Heart right ventricle (tissue), 16 donors: ENCODE measurements at places on chromosomes 5 and 9.

GRCh38 chr9:70412832-70413463 lies 1.5 kb downstream of the KLF9 start:
- H3K27me3 ChIP-seq, result no peaks in the 10 kb centered on the region
- H3K4me3 ChIP-seq, result peak overlapping the region; percentile 77
- peaks cover 64% of the 10 kb centered on the region for H3K4me1 ChIP-seq
- DNase-seq, result peak; percentile 95
- peak overlapping the region; percentile 100 for H3K27ac ChIP-seq
- H3K36me3 ChIP-seq, result no peaks in the 10 kb centered on the region

DNA sequence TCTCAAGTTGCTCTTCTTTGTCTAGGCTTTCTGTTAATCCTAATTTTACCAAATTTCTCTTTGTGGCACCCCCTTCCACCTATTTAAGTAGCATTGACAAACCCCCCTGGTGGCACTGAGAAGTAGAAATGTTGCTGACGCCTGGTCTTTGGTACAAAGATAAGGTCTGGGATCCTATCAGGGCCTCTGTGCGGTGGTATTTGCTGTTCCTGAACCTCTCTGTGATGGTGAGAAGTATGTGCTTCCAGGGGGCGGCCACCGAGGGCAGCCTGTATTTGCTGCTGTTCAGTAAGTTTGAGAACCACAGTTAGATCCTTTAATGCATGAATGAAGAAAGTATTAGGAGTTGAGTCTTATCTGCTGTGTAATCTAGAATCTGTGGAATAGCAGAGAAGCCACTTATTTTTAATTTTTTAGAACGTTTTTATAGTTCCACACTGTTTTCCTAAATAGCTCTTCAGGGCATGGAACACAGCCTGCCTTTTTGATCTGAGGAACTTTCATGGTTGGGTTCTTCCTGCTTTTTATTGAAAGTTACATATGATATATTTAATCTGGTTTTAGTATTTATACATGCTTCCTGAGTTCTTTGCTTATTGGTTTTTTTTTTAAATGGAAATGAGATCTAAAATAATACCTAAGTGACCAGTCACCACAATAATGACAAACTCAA lies 124.2 kb downstream of the TRIO start:
- DNase-seq, result no peak
- H3K27me3 ChIP-seq, result no peaks in the 10 kb centered on the region
- H3K4me3 ChIP-seq, result no peak overlapping the region
- H3K27ac ChIP-seq, result no peak overlapping the region
- peaks cover 53% of the 10 kb centered on the region for H3K4me1 ChIP-seq

- H3K36me3 ChIP-seq, result no peaks in the 10 kb centered on the region
- no peak overlapping the region for H3K27ac ChIP-seq
- H3K4me1 ChIP-seq, result no peaks in the 10 kb centered on the region
- H3K27me3 ChIP-seq, result no peaks in the 10 kb centered on the region
- DNase-seq, result no peak
- H3K4me3 ChIP-seq, result no peak overlapping the region
These were observed 17.0 kb downstream of the NIM1K start for GRCh38 chr5:43209060-43209459.

GRCh38 chr5:73117088-73117740 lies 3.2 kb upstream of the TMEM171 start:
- H3K4me3 ChIP-seq, result no peak overlapping the region
- no peaks in the 10 kb centered on the region for H3K36me3 ChIP-seq
- no peak for DNase-seq
- no peaks in the 10 kb centered on the region for H3K4me1 ChIP-seq

GRCh38 chr5:50964746-50965653 lies 298.6 kb downstream of the PARP8 start:
- H3K4me1 ChIP-seq, result peaks cover 46% of the 10 kb centered on the region
- no peaks in the 10 kb centered on the region for H3K36me3 ChIP-seq
- H3K27ac ChIP-seq, result no peak overlapping the region
- peaks cover 97% of the 10 kb centered on the region for H3K27me3 ChIP-seq

- no peak overlapping the region for H3K4me3 ChIP-seq
- DNase-seq, result no peak
- H3K4me1 ChIP-seq, result no peaks in the 10 kb centered on the region
These were observed 138.0 kb downstream of the TMEM232 start for GRCh38 chr5:110588286-110588980.

DNA sequence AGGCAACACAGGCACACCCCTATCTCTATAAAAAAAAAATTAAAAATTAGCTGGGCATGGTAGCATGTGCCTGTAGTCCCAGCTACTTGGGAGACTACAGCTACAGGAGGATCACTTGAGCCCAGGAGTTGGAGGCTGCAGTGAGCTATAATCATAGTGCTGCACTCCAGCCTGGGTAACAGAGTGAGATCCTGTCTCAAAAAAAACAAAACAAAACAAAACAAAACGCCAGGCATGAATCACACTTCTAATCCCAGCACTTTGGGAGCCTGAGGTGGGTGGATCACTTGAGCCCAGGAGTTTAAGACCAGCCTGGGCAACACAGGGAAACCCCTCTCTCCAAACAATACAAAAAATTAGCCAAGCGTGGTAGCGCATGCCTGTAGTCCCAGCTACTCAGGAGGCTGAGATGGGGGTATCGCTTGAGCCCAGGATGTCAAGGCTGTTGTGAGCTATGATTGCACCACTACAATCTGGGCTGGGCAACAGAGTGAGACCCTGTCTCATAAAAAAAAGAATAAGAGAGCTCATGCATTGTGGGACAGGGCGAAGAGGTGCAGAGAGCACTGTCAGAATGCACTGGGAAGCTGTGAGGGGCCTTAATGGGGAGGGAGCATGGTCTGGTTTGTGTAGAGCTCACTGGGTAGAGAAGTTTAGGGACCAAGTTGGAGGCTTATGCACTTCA lies 8.4 kb upstream of the SAP30L start:
- H3K36me3 ChIP-seq, result peaks cover 22% of the 10 kb centered on the region
- no peak for DNase-seq
- H3K27ac ChIP-seq, result no peak overlapping the region
- H3K4me3 ChIP-seq, result no peak overlapping the region

DNA sequence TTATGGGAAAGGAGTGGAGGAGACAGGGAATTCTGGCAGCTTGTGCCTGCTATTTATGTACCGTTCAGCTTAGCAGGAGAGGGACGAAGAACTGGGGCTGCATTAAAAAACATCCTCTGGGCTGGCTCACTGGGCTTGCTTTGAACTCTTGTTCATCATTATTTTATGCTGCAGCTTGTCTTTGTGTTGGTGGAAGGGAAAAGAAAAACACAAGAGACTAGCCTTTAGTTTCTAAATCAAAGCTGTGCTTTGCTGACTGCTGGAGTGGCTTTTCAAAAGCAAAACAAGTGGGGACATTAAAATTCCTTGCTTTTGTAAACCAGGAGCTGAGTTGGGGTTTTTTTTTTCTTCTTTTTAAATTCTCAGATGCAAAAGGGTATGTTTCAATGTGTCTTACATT lies 5.9 kb upstream of the RGMB start:
- H3K27ac ChIP-seq, result no peak overlapping the region
- no peaks in the 10 kb centered on the region for H3K27me3 ChIP-seq
- peaks cover 17% of the 10 kb centered on the region for H3K4me1 ChIP-seq
- no peak for DNase-seq
- no peak overlapping the region for H3K4me3 ChIP-seq
